ENCODE measurements at places on chromosomes 11 and 22.

DNA sequence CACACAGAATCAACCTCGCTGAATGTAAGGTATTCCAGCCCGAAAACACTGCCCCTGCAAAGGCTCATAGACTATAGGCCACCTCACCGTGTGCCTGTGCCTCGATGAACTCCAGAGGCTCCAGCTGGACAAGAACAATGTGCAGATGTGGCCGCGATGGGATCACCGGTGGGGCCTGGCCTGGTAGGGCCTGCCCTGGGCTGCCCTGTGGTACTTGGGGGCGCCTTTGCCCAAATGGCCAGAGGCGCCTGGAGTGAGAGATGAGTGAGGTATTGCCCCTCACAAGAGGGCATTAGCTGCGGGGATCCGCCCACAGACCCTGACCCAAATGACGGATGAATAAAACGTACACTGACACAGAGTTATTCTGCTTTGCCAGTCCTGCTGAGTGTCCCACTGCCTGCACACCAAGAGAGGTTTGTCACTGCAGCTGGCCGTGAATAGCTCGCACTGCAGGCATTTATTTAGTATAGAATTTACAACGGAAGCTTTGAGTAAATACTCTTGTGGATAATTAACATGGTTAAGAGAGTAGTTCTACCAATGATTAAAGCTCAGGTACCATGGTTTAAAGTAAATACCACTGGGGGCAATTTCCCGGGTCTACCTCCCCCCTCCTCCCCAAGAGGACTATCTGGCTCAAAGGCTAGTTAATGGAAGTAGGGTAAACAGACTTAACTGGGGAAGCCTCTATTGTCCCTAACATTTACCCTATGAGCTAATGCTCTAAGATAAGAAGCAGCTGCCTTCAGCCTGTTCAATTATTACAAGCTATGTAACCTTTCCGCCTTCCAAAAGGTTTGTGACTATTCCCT, 101.1 kb upstream of the IGLL5 start:
- DNase-seq, result no peak

GRCh38 chr22:37161443-37161842, 11.7 kb upstream of the IL2RB start:
- no peak for DNase-seq

GRCh38 chr11:13207665-13208594, 69.7 kb upstream of the BMAL1 start:
- no peak for DNase-seq

DNA sequence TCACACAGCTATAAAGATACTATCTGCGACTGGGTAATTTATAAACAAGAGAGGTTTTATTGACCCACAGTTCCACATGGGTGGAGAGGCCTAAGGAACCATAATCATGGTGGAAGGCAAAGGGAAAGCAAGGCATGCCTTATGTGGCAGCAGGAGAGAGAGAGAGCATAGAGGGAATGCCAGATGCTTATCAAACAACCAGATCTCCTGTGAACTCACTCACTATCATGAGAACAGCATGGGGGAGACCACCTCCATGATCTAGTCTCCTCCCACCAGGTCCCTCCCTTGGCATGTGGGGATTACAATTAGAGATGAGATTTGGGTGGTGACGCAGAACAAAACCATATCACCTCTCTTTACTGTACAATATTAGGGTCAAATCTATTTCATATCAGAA, 1101.6 kb upstream of the RAG2 start:
- no peak for DNase-seq

DNA sequence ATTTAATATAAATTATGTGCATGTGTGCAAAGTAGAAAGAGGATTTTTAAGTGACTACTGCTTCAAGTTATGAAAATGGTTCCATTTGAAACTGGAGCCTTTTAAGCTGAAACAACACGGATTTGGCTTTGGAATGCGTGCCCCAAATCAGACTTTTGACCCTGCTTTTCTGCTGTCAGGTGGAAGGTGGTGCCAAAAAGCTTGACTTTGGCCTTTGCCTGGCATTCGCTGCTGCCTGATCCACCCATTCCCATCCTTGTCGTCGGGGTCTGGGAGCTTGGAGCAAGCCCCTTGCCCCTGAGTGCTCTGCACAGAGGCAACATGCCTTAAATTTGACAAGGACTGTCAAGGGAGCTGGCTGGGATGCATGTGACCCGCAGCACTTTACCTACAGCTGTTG, 335.3 kb upstream of the SYN3 start:
- no peak for DNase-seq

- no peak for DNase-seq
Observed at GRCh38 chr11:48017831-48018527, 37.6 kb downstream of the PTPRJ start.

- no peak for DNase-seq
Observed at GRCh38 chr11:10663990-10664389, 29.6 kb downstream of the IRAG1 start.

DNA sequence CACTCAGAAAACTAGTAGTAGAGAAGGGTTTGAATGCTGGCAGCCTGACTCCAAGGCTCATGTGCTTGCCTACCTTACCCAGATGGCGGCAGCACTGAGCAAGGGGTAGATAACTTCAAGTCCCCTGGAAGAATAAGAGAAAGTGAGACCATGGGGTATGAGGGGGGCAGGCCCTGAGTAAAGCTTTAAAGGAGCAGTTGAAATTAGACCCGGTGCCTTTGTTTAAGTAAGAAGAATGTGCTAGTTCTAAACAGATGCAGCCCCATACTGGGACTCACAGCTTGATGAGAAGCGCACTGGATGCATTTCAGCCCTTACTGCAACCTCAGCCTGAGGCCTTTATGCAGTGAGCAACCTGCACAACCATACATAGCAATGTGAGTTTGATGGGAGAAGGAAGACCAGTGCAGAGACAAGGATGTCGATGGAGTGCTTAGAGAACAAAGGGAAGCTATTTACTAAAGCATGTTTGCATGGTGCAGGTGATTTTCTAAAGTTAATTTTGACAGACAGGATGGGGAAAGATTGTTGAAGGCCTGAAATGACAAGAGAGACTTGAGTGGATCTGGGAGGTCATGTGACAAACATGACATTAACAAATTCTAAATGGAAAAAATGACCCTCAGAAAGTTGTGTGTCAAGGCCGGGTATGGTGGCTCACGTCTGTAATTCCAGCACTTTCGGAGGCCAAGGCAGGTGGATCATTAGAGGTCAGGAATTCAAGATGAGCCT, 27.1 kb upstream of the TMA7B start:
- DNase-seq, result no peak

DNA sequence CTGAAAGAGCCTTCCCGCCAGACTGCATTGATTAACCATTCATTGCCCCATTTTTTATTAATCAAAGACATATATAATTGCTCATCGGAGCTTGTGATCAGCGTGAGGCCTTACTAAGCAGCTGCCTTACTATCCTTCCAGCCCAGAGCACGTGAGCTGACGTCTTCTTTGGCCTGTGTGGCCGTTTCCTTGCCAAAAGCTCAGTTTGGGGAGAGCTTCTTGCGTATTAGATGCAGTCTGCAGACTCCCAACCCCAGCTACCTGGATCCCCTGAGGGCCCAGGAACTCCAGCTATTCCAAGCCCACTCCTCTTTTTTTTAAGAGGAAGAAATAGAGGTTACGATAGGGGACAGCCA, 784 bp upstream of the SLC43A3 start:
- DNase-seq, result no peak

GRCh38 chr11:23138761-23139160, 278.5 kb upstream of the CCDC179 start:
- DNase-seq, result no peak

DNA sequence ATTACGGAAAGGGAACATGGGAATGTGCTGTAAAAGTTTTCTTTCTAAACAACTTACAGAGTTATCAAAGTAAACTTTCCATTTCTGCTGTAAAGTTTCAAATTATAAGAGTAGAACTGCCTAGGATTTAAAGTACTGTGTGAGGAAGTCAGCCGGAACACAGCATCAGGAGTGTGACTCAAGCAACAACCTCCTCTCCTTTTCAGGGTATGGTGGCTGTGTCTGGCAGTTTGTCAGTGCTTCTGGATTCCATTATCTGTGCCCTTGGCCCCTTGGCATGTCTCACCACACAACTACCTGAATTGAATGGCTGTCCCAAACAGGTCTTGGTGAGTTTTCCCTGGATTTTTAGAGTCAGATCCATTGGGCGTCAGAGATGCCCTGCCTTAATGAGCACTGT, 6.9 kb upstream of the TOM1 start:
- no peak for DNase-seq

- DNase-seq, result no peak
Observed at GRCh38 chr11:63490551-63491239, at the start of gene PLAAT5. Gene PLAAT5 (minus strand): TSS chr11:63491167. CDS start chr11:63491034, 133 bp downstream.

- no peak for DNase-seq
Observed at GRCh38 chr11:75273411-75274391, 33.1 kb downstream of the TPBGL start.

DNA sequence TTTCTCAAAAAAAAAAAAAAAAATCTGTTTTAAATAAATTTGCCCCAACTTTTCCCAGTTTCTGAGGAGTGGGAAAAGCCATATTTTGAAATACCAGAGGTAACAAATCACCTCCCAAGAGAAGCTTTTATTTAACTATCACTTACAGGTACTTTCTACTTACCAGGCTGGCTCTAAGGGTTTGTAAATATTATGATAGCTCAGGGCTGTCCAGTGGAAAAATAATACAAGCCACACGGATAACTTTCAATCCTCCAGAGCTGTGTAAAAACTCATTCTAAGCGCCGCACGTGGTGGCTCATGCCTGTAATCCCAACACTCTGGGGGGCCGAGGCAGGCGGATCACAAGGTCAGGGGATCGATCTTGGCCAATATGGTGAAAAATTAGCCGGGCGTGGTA, 5.6 kb upstream of the SEC14L4 start:
- no peak for DNase-seq

- no peak for DNase-seq
Observed at GRCh38 chr11:94507485-94507884, 4.8 kb upstream of the C11orf97 start.

DNA sequence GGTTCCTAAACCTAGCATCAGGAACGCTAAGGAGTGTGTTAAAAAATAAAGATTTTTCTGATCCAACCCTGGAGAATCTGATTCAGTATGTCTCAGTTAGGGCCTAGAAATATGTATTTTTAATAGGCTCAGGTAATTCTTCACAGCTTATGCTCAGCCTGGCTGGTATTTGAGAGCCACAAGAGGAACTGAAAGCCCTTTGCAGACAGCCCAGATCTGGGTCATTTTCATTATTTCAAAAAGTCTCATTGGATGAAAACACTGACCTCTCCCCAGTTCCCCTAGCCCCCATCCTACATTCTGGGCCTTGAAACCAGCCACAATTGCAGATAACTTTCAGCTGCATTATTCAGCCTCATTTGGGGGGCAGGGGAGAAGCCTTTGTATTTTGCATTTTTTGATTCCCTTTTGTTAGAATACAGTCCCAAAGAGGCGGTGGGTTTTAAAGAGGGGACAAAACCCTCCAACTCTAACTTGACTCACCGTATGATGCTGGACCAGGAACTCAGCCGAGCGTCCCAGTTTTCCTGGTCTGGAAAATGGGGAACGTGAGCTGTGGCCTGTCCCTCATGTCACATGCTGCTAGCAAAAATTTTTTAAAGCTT, 66.0 kb upstream of the LARGE1 start:
- no peak for DNase-seq

GRCh38 chr11:69425444-69425843, 56.0 kb upstream of the LINC01488 start:
- no peak for DNase-seq

- no peak for DNase-seq
Observed at GRCh38 chr11:120768949-120769348, 255.0 kb upstream of the TBCEL start.

- DNase-seq, result no peak
Observed at GRCh38 chr11:63884196-63884932, 32.6 kb downstream of the RCOR2 start.

DNA sequence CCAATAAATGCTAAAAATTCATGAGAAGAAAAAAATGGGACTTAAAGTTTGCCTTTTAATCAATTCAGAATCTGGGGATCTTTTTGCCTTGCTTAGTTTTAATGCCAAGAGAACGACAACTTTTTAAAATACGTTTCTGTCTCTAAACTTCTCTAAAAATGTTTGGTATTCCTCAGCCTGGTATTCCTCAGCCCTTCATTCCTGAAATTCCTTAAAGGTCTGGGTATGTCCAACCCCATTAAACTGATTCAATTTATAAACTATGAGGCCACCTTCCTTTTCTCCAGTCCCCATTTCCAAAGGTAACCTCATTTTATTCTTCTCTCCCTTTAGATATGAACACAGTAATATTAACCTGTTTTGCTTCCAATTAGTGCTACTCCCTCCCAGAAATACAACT, 16.6 kb downstream of the POLA2 start:
- no peak for DNase-seq

GRCh38 chr11:11973866-11974265, 34.6 kb downstream of the DKK3 start:
- no peak for DNase-seq

GRCh38 chr22:30906411-30906810, 62.2 kb downstream of the MORC2 start:
- DNase-seq, result no peak

- DNase-seq, result no peak
Observed at GRCh38 chr11:76700177-76701100, 29.9 kb upstream of the LRRC32 start.

GRCh38 chr11:115201111-115201792, 303.0 kb downstream of the CADM1 start:
- DNase-seq, result no peak

DNA sequence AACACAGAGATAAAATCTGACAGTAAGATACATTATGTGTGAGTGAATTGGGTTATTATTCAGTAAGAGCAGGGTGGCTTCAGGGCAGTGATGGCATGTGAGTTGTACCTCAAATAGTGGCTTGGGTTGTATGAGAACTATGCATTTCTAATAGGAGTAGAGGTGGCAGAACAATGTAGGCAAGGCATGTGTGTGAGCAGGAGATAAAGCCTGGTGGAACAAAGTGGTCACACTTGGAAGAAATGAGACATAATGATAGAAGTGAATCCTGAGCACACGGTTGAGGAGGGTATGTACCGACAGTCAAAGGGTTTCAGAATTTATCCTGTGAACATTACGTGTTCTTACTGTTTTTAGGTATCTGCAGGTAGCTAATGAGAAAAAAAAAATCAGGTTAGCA, 159.3 kb downstream of the CASP12 start:
- DNase-seq, result no peak

DNA sequence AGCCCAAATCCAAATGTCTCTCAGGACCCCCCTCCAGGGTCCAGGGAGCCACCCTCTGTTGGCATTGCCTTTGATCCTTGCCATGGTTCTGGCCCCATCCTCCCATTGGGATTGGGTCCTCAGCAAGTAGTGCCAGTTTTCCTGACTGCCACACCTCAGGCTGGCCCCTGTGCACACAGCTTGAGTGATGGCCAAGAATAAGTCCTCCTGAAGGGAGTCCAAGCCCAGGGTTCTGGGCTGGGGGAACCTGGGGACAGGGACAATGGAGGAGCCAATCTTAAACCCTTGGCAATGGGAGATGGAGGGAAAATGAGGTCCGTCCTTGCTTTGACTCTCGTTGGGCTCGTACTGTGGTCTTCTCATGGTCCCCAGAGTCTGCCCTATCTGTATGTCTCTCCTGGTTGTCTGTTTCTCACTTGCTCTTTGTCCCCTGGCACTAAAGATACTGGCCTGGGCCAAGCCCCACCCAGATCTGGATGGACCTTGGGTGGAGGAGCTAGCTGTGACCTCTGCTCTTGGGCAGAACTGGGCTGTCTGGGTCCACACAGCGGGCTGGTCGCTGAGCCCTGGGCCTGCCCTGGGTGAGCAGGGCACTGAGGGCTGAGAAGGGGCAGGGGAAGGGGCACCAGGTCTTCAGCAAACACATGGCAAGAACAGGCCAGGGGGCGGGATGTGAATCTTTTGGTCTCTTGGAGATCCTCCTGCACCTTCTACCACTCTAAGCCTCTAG, 2.9 kb downstream of the SOX10 start:
- no peak for DNase-seq
